ENCODE measurements at places on chromosomes 6 and 20.

GRCh38 chr6:136123468-136123867 lies 126.6 kb downstream of the MTFR2 start:
- DNase-seq, result no peak

- no peak for DNase-seq
Measured at GRCh38 chr6:50124572-50124971, 74.8 kb upstream of the DEFB112 start.

DNA sequence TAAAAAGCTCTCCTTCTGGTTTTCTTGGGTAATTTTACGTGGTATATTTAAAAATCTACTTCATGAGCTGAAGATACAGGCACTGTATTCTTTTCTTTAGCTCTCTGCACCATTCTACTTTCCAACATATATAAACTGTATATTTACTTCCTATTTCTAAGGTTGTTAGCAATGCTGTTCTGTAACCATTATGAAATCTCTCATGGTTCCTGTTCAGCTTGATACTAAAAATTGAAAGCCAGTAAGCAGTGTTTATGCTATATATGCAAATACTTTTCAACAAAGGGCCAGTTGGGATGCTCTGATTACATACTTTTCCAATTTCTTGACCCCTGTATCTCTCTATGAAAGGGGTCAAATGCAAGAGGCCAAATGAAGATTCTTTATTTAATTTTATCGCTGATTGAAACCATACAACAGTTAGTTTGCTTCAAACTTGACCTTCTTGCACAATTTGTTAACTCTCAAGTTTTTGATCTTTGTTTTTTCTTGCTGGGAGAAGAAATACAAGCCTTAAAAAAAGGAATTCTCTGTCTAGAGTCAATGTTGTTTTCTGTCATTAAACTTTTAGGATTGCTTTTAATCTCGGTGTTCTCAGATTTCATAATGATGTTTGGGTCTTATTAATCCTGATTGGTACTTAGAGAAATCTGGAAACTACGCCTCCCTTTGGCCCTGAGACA lies 223.2 kb downstream of the PRL start:
- no peak for DNase-seq

DNA sequence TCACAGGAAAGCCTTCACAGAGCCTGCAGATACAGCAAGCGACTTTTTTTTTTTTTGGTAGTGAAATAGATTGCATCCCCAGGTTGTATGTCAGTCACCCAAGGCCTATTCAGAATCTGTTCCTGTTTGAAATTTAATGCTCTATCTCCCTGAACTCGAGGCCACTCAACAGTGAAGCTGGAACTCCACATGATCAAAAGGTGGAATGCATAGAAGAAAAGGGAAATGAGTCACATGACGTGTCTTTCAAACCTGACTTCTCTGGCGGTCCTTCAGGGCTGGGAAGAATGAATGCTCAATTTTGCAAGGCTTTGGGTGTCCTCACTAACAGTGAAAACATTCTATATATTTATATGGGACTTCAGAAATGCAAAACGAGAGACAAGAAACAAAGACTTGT lies 88.4 kb upstream of the B3GAT2 start:
- DNase-seq, result no peak

- DNase-seq, result no peak
Measured at GRCh38 chr6:150680510-150680909, 80.8 kb downstream of the PLEKHG1 start.

DNA sequence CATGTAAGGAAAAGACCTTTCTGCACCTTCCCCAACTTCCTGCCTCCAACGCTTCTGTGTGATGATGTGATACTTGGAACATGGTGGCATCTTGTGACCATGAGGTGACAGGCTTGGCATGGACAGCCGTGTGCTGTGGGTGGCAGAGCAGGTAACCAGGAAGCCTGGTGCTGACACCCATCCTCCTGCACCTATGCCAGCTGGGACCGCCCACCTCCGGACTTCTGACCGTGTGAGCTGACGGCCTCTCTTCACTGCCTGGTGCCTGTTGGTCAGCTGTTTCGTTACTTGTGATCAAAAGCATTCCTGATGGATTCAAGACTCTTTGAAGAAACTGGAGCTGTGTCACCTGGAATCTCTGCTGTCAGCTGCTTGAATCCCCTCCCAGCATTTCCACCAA lies 70.3 kb downstream of the TMEM242 start:
- DNase-seq, result no peak

DNA sequence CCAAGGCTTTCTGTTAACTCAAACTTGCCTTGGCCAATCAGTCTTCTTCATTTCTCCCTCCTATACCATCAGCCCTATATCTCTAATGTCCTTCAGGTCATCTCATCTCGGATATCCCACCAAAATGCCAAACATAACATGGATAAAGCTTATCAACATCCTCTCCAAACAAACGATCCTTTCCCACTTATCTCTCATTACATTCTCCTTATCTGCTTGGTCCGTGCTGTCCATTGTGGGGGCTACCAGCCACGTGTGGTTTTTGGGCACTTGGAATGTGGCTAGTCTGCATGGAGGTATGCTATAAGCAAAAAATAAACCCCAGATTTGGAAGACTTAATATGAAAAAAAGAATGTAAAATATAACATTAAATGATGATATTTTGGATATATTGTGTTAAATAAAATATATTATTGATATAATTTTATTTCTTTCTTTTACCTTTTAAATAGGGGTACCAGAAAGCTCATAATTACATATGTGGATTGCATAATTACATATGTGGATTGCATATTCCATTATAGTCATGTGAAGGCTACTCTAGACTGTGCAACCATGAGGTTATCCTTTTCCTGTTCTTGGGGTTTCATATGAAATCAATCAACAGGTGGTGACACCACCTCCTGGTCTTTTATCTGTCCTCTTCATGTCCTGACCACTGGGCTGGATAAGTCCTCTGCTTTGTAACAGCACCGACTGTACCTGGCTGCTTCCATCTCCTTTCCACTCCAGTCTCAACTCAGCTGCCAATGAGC lies 123.0 kb downstream of the CD83 start:
- DNase-seq, result no peak

- no peak for DNase-seq
Measured at GRCh38 chr20:35826397-35826998, 54.7 kb downstream of the PHF20 start.

GRCh38 chr6:129186988-129187387 lies 304.1 kb downstream of the LAMA2 start:
- no peak for DNase-seq

GRCh38 chr6:86686496-86686895 lies 250.8 kb upstream of the HTR1E start:
- no peak for DNase-seq

GRCh38 chr6:11337306-11337705 lies 104.8 kb upstream of the NEDD9 start:
- DNase-seq, result no peak

DNA sequence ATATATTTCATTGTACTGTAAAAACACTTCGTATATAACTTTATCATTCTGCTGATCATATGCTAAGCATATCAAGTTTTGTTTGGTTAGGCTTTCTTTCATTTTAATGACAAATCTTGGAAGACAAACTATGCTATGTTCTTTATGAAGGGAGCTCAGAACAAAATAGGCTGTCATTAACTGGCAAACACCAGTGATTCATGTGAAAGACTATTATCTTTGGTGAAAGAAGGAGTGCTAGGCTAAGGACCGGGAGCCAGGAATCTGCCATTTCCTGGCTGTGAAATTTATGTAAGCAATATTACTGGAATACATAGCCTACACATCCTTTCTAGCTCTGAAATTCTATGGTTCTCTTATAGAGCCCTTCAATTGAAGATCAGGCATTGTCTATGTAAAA lies 136.2 kb upstream of the CCN2 start:
- no peak for DNase-seq

GRCh38 chr6:142481466-142481865 lies 179.7 kb downstream of the ADGRG6 start:
- DNase-seq, result no peak

- DNase-seq, result no peak
Measured at GRCh38 chr6:134420614-134421181, 102.8 kb upstream of the SGK1 start.

- no peak for DNase-seq
Measured at GRCh38 chr6:26183237-26183580, 96.0 kb downstream of the HFE start.

GRCh38 chr20:37921341-37921929 lies 18.5 kb downstream of the VSTM2L start:
- DNase-seq, result no peak

DNA sequence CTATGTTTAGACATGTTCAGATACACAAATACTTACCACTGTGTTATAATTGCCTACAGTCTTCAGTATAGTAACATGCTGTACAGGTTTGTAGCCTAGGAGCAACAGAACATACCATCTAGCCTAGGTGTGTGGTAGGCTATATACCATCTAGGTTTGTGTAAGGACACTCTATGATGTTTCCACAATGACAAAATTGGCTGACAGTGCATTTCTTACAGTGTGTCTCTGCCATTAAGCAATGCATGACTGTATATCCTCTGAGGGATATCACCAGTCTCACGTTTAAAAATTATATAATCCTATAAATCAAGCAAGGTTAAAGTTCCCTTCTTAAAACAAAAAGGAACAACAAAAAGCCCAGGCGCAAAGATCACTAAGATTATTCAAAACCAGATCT lies 352.2 kb downstream of the BTBD9 start:
- no peak for DNase-seq

GRCh38 chr20:17442588-17442987 lies 88.6 kb downstream of the BFSP1 start:
- DNase-seq, result no peak

- DNase-seq, result no peak
Measured at GRCh38 chr6:110705543-110705942, 109.7 kb downstream of the CDK19 start.

DNA sequence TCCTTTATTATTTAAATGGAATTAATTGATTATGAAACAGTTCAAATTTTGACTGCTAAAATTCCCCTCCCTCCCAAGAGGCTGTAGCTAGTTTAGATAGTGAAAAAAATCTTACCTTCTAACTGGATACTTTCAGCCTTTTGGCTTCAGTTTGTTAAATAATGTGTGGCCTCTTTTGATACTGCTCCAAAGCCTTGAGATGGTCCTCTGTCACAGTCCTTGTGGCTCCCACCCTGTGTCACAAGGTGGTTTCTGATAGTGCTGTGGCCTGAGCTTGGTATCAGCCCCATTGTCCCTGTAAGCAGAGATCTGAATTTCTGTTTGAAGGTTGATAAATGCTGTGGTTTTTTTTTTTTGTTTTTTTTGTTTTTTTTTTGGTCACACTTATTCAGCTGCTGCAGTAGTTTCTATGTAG lies 20.8 kb downstream of the PANK2 start:
- DNase-seq, result no peak

DNA sequence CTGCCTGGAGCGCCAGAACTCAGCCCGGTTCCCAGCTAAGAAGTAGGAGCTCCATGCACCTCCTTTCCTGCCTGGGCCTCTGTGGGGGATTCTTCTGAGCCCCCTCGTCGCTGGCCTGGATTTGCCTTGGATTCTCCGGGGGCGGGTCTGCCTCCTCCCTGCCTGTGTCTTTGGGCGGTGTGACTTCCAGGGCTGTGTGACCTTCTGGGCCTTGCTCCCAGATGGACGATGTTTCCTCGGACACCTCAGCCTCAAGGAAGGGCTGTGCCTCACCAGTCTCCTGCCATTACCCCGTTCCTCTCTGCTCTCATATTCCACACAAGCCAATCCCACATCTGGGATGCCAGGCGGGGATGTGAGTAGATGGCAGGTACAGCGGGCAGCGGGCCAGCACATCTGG lies 76.8 kb downstream of the ERMARD start:
- no peak for DNase-seq

DNA sequence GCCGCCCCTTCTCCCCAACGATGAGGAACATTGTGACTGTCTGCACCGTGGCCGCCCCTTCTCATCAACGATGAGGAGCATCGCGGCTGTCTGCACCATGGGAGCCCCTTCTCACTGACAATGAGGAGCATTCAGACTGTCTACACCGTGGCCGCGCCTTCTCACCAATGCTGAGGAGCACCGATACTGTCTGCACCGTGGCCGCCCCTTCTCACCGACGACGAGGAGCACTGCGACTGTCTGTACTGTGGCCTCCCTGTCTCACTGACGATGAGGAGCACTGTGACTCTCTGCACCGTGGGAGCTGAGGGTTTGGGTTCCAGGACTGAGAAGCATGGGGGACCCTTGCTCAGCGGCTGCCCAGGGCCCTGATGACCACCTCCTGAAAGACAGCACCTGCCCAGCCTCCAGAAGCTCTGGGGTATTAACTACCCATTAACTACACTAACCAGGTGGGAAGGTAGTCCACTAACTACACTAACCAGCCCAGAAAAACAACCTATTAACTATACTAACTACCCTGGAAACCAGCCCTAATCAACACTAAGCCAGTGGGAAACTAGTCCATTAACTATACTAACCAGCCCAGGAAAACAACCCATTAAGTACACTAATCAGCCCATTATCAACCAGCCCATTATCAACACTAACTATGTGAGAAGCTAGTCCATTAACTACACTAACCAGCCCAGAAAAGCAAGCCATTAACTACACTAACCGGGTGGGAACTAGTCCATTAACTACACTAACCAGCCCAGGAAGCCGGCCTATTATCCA lies 116.9 kb downstream of the TAF4 start:
- DNase-seq, result no peak

DNA sequence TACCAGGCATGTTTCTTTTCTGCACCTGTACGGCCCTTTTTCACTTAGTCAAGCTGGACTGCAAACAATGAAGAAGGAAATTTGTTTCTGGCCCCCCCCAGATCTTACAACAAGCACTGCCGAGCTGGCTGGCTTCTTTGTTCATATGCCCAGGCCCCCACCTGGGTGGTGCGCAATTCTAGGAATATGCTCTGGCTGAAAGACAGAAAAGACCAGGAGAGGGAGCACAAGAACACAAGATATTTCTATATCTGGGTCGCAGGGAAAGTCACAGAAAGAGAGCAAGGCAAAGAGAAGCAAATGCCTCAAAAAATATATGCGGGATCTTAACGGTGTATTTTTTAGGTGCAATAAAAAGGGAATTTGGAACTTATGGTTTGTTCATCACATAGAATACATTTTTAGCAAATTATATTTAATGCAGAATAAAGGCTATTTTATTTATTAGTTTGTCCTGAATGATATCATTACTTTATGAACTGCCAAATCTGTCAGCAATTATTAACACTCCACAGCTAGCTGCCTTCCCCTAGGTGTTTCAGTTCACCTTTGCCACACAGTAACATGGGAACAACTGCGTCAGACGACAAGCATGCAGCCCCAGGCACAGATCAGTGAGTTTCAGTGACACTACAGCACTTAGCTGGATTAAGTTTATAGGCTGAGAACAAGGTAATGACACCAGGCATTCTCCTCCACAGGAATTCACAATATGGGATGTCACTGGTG lies 76.5 kb downstream of the GJA10 start:
- no peak for DNase-seq

GRCh38 chr6:87832025-87832825 lies 130.2 kb upstream of the AKIRIN2 start:
- DNase-seq, result peak; percentile 54
